Stimulated activated naive CD4-positive, alpha-beta T cell treated with Interleukin-2 at 50 U/mL for 16 hours (primary cell): ENCODE measurements at places on chromosomes 2 and 18.

DNA sequence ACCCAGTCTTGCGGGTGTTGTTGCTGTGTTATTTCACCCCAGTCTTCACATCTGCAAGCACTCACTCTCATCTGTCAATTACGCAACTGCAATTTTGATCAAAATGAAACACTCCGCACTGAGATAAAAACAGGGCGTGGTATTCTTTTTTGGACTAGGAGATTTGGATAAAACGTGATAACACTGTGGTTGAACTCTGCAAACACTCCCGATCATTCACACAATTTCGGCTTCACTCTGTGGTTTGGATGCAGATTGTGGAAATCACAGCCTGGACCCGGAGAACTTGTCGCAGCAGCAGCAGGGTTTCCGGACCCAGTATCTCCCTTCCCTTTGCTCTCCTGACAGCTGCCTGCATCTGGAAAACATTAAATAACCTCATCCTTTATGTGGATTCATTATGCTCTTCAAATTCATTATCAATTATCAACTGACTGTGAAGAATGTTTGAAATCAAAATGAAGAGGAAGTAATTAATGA is 49.4 kb upstream of the APCDD1 start:
- no peak for DNase-seq

- DNase-seq, result no peak
Measured at GRCh38 chr2:232038881-232039485, 77.5 kb downstream of the DIS3L2 start.

- DNase-seq, result no peak
Measured at GRCh38 chr2:64582774-64583340, 58.7 kb downstream of the AFTPH start.

GRCh38 chr2:19614066-19614465 is 255.6 kb upstream of the OSR1 start:
- no peak for DNase-seq

GRCh38 chr18:362311-363290 is 94.8 kb upstream of the THOC1 start:
- DNase-seq, result no peak

DNA sequence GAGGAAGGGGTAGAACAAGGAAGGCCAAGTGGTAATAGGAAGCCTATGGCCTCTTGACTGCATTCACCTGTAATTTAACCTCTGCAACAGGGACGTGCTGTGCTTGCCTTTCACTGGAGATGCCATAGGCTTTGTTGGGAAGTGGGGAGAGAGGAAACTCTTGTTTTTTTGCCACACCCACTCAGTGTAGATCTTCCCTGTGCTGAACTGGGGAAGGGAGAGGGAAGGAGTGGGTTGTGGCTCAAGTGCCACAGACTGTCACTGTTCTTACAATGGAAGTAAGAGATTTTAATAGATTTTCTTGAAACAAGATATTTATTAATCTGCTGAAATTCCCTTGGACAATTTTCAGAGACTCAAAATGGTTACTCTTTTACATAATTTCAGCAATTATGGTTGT is 127.3 kb downstream of the FAM210A start:
- DNase-seq, result no peak

GRCh38 chr2:46376586-46376985 is 79.4 kb downstream of the EPAS1 start:
- DNase-seq, result no peak

- no peak for DNase-seq
Measured at GRCh38 chr18:22114526-22115321, 54.7 kb upstream of the GATA6 start.

- DNase-seq, result no peak
Measured at GRCh38 chr2:37926635-37927034, 1.5 kb downstream of the RMDN2 start.

GRCh38 chr2:102585847-102586404 is 33.4 kb upstream of the SLC9A2 start:
- DNase-seq, result no peak

DNA sequence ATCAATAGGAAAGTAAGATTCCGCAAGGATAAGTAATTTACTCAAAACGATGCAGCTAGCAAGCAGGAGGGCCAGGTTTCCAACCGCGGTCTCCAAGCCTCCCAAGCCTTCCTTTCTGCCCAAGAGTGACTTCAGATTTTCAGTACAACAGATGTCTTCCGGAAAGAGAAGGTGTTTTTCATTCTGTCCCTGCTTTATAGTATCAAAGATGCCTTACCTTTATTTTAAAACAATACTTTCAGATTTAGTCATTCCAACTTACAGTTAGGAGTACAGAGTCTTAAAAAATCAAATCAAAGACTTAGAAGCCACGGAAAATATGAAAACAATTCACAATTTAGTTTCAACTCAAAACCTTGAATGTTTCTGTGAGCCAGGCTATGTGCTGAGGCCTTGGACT is 43.6 kb downstream of the CYB5A start:
- no peak for DNase-seq

DNA sequence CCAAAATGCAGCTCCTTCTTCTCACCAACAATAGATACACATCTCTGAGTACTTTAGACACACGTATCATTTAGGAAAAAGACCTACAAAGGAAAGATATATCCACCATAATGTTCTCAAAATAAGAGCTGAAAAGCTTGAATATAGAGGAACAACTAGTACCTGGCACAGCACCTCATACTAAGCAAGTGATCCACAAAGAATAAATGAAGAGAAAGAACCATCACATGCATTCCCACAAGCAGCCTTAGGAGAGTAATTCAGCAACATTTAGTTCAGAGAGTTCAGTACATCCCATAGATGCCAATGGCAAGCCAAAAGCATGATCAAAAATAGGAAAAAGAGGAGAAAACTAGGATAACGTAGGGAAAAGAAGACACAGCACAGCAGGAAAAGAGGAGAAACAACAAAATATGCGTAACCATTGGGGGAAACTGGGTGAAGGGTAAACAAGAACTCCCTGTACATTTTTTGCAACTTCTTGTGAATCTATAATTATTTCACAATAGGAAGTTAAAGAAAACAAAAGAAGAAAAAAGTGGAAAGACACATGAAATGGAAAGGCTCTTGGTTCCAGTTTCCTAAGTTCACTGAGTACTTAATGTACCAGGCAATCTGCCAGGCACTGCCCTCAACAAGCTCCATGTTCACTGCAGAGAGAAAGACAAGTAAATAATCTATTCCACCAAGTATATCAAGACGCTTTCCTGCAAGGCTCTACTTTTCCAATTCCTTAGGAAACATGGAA is 22.3 kb downstream of the CLASP1 start:
- DNase-seq, result no peak

GRCh38 chr18:78069784-78070664 is 820.4 kb downstream of the GALR1 start:
- no peak for DNase-seq

GRCh38 chr2:47277187-47277586 is 122.1 kb upstream of the STPG4 start:
- DNase-seq, result no peak

DNA sequence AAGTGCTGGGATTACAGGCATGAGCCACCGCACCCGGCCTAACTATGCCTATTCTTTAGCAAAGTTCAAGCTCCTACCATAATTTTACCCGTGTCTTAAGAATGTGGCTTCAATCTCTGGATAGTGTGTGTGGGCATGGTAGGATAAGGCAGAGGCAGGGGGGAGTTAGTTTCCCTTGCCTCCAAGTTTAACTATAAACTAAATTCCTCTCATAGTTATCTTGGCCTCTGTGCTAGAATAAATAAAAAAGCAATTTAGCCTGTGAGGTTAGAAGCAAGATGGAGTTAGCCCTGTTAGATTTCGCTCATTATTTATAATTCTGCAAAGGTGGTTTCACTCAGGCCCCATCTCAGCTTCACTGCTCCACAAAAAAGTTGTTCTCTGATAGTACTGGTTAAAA is 7.0 kb upstream of the FAM98A start:
- DNase-seq, result no peak

DNA sequence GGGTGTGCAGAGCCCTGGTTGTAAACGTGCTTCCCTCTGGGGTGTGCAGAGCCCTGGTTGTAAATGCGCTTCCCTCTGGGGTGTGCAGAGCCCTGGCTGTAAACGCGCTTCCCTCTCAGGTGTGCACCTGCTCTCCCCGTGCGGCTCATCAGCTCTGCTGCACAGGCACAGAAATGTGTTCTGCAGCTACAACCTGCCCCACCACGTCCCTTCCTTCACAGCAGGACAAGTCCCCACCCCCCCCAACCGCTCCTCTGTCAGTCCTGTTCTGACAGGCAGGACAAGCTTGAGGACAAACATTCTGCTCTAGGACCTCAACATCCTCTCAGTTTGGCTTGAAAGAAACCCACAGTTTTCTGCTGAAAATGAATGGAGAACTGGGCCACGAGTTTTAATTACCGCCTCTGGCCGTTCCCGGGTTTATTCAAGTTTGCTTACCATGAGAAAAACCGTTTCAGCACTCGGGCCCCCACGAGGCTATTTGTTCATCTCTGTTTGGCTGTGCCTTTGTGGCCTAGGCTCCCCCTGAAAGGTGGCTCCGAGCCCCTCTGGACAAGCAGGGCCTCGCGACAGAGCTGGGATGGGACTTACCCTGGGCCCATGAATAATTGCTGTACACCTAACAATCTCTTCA is 81.0 kb upstream of the ASB18 start:
- DNase-seq, result no peak

GRCh38 chr18:77124452-77124922 is 8.1 kb downstream of the MBP start:
- DNase-seq, result peak; percentile 51

DNA sequence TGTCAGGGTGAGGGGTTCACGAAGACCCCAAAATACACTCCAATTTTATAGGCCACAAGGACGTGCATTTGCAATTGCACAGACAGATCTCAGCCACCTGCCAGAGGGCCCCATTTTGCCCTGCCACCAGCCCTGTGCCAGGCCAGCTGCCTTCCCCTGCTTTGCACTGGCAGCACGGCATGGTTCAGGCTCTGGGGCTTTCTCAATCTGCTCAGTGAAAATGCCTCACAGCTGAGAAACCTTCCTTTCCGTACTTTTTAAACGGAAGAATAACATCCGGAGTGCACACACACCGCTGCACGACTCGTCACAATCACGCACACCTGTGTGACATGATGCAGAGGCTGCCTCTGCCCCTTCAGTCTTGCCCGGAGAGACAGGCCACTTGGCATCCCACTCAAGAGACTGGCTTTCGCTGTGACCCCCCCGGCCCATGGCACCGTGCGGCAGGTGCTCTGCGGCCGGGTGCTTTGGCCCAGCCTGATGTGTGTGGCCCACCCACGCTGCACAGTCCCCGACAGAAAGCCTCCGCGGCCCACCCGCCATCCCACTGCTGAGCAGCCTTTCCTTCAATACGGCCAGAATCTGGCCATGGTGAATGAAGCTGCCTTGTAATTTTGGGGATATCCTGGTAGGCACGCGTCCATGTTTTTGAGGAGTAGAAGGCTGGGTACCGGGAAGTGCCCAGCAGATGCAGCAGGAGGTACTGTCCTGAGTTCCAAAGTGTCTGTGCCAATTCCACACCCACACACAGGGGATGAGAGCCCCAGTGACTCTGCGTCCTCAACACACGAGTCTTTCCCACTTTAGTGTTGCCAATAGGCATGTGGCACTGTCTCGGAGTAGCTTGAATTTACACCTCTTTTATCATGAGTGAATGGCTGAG is 88.8 kb downstream of the USP40 start:
- DNase-seq, result no peak

DNA sequence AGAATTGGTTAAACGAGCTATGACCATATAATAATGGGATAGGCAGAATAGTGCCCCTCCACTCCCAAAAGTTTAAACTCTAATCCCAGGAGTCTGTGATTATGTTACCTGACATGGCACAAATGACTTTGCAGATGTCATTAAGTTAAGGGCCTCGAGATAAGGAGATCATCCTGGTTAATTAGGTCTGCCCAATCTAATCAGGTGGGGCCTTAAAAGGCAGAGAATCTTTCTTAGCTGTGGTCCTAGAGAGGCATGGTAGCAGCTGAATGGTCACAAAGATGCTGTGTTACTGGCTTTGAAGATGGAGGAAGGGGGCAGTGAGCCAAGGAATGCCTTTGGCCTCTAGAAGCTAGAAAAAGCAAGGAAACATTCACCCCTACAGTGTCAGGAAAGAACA is 31.1 kb downstream of the TACR1 start:
- DNase-seq, result no peak

DNA sequence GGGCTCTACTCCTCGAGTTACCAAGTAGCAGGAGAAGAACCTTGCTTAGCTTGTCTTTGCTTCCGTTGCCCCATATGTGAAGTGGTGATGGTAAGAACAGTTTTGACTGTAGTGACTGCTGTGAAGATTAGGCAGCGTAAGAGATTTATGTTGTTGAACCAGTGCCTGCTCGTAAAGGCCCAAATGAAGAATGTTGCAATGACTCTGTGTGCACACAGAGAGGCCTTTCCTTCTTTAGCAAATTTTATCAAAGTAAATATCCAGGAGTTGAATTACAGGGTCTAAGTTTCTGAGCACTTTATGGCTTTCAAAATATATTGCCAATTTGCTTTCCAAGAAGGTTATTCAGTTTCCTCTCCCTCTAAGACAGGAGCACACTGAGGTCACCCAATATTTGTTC is 14.5 kb downstream of the NTSR2 start:
- no peak for DNase-seq

- DNase-seq, result no peak
Measured at GRCh38 chr2:120774557-120775160, 39.0 kb downstream of the GLI2 start.

- DNase-seq, result no peak
Measured at GRCh38 chr2:224072541-224073188, 33.6 kb upstream of the SERPINE2 start.

DNA sequence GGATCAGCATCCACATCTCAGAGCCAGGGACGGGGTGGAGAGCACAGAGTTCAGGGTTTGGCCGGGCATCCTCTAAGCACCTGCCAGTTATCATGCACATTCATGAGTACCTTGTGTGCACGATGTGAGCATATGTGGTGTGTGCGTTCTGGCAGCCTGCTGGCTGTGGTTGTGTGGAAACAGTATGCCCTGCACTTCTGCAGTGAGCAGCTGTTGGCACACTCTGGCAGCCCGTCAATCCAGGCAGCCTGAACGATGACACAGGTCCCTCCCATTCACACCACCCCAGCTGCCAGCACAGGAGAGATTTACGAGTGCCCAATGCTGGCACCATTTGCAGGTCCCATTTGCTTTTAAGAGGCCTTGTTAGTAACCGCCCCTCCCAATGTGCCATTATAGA is 74.2 kb downstream of the CD8B2 start:
- no peak for DNase-seq

DNA sequence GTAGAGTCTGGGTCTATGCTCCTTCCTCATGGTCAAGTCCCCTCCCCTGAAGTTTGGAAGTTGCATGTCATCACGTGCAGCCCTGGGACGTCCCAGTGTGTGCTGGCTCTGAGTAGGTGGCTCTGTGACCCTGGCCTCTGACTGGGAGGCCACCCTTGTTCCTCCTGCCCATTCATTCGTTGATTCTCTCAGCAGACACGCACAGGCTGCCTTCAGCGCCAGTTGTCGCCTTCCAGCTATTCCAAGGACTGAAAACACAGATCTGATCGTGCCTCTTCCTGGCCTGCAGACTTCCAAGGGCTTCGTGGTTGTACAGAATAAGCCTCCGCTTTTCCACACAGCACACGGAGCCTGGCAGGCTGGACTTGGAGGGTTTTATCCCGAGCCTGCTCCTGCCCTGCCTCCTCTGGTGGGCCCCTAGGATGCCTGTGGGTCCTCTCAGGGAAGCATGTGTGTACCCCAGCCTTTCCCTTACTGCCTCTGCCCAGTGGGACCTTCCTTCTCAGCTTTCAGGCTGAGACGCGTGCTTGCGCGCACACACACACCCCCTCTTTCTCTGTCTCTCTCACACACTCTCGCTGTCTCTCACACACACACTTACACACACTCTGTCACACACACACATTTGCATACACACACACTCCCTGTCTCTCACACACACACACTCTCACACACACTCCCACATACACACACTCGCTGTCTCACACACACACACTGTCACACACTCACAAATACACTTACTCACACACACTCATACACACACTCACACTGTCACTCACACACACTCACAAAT is 17.7 kb downstream of the SH3BP4 start:
- no peak for DNase-seq
